Left ventricle myocardium superior (tissue), 1 donor: ENCODE measurements at places on chromosomes 7 and 10. TPM values are rescaled to one million over a fixed set of nuclear protein-coding genes. Genes with fewer than 3 reads are reported as not detected.
A peak's percentile ranks its signal among the peaks of the same experiment; 100 is the strongest.

PLPP4 gene
- not detected for total RNA-seq

WEE2 gene
- not detected for total RNA-seq

ERVW-1 gene
- total RNA-seq: not detected

TMEM248 gene
- total RNA-seq: 37.5 TPM

COL13A1 gene
- 1.0 TPM for total RNA-seq

CFAP58 gene
- 1.2 TPM for total RNA-seq

NXPH1 gene
- not detected for total RNA-seq

CPA2 gene
- not detected for total RNA-seq

SGPL1 gene
- 15.3 TPM for total RNA-seq

GRCh38 chr10:127398140-127398970 lies 150.8 kb upstream of the NPS start:
- no peak for DNase-seq

- DNase-seq: no peak
Measured at GRCh38 chr7:11120068-11120664, 146.5 kb downstream of the PHF14 start.

DNA sequence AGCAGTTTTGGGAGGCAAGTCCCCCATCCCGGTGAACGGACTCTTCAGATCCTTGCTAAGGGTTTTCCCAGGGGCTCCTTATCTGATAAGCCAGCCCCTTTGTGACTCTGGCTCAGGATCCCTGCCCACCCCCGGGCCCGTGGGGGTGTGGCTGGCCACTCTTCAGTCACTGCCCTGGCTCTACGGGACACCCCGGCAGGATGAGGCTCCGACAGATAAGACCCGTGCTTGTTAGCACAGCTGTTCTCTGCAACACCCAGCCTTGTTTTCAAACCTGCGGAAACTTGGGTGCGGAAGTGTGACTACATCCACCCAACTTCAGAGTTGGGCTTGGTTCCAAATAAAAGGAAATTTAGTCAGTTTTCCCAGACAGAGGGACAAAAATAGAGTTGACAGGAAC lies 66.7 kb upstream of the PODXL start:
- peak; percentile 67 for DNase-seq

GRCh38 chr7:91266067-91266688 lies 1.9 kb downstream of the FZD1 start:
- DNase-seq: peak; percentile 51

DNA sequence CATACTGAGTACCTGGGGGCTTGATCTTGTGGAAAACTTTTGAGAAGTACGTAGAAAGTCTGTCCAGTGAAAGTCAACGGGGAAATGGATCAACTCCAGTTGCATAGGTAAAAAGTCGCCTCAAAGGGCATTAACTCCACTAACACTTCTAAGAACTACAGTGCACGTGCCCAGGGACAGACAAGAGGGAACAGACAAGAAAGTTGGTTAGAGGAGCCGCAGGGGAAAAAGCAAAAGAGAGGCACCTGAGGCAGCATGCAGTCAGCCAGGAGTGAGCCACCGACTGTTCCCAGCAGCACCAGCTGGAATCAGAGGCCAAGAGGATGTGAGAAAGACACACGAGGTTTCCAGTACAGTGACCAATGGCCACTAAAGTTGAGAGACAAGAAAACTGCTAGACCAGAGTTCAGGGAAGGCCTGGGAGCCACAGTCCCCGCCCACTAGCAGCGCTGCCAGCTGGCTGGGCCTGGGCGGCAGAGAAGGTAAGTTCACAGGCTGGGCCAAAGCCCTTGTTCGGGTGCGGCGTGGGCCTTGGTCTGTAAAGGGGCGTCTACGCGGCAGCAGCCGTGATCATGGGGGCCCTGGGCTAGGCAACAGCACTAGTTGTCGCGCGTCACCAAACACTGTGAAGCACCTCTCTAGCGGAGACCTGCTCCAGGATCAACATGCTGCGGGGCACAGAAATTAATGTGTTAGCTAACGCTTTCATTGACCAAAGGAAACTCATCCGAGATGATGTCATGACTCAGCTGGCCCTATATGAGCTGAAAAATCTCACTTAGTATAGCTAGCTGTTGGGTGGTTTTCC lies 14.0 kb downstream of the ITGB1 start:
- DNase-seq: peak; percentile 55

- DNase-seq: peak; percentile 87
Measured at GRCh38 chr10:109894516-109894915, 28.8 kb downstream of the XPNPEP1 start.

DNA sequence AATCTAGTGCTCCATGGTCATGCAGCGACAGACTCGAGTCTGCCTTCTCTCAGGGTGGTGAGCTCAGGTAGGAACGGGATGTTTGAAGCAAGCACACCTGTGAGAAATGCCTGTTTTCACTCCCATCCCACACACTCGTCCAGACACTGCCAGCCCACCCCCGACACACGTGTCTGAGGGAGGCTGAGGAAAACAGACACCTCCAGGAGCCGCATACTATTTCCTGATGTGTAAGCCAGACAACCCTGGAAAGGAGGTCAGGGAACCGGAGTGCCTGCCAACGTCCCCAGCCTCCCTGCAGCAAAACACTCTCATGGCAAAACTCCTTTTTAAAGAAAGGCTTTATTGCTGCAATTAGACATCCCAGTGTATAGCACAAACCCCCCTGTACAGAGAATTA lies 80.2 kb downstream of the ALOX5 start:
- DNase-seq: no peak

GRCh38 chr7:94492601-94493000 lies 17.0 kb upstream of the CASD1 start:
- no peak for DNase-seq

DNA sequence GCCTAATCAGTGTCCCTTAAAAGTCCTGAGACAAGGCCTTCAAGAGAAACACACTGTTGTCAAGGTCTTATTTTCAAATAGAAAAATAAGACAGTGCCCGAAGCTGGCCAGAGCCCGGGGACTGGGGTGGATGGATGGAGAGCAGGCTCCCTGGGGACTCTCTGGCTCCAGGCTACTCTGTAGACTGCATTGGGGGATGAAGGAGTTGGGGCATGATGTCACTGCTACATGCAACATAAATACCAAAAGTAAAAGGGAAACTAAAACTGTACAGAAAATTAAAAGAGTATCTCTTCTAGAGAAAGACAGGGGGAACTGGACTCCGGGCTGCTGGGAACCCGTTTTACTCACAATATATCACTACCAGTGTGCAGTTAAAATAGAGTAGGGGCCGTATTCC lies 629.8 kb downstream of the KCNMA1 start:
- DNase-seq: no peak

- no peak for DNase-seq
Measured at GRCh38 chr10:77626266-77626935, 11.2 kb downstream of the KCNMA1 start.

DNA sequence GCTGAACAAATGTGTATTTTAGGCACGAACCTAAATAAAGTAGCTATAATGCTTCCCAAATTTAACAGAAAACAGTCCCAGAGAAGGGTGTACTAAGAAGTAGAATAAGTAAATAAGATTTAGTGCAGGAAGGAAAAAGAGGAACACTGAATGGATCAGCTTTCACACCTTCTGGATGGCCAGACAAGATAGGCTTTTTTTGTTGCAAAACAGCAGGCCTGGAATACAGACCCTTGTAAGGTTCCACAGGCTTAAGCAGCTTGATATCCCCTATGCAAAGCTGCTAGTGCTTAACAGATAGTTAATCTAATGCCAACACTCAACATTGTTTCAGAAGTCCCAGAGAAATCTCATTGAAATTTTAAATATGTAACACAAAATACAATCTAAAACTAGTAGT lies 328.1 kb upstream of the STEAP1 start:
- no peak for DNase-seq

GRCh38 chr10:126126866-126127265 lies 230.5 kb downstream of the FANK1 start:
- no peak for DNase-seq
